ENCODE measurements at places on chromosomes 13 and 19.
A peak's percentile ranks its signal among the peaks of the same experiment; 100 is the strongest.

DNA sequence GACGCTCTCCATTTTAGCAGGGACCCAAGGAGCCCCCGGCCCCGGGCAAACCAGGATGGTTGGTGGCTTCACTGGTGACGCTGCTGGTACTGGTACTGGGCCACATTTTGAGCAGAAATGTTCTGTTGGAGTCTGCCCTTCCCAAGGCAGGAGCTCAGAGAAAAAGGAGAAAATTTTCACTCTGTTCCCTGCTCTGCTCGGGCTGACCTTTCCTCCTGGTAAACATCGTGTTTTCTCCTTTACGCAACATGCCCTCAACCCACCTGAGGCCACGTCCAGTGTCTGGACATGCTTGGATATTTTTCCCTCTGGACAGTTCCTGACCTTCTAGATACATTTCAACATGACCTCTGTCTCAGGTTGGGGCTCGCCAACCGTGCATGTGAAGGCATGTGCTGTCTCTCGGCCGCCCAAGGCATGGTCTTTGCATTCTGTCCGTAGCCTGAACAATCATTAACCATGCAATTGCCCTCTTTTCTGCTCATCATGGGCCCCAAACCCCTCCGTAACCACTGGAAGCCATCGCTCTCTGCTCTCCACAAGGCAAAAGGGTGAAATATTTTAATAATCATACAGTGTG is 115.2 kb upstream of the PEG3 start:
- DNase-seq, result no peak

- DNase-seq, result no peak
Observed at GRCh38 chr13:107447591-107447990, 767.7 kb downstream of the LIG4 start.

DNA sequence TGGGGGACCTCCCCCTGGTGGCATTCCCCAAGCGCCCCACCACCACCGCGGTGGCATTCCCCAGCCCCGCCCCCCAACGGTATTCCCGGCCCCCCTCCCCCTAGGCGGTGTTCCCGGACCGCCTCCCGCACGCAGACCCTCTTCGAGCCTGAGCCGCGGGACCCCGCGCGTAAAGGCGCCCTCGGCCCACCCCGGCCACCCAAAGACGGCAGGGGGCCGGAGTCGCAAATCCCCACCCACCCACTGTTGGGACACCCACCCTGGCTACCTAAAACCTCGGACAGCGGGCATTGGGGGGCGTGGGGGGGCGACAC is 22.4 kb downstream of the OLFM2 start:
- DNase-seq, result no peak

DNA sequence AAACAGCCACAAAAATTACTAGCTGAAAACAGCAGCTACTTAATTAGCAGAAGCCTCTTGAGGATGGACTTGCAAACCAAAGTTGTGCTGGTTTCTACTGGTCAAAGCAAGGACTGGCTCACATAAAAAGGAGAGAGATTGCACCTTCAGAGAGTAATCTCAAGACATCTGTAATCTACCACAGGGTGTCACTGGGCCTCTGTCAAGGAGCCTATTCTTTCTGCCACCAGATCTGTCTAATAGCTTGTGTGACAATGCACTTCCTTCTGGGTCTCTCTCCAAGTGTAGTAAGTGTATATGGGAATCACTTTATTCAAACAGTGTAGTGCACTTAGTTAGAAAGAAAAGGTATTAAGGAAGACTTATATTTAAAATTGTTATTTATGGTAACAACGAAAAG is 24.4 kb upstream of the ZNF561 start:
- no peak for DNase-seq

DNA sequence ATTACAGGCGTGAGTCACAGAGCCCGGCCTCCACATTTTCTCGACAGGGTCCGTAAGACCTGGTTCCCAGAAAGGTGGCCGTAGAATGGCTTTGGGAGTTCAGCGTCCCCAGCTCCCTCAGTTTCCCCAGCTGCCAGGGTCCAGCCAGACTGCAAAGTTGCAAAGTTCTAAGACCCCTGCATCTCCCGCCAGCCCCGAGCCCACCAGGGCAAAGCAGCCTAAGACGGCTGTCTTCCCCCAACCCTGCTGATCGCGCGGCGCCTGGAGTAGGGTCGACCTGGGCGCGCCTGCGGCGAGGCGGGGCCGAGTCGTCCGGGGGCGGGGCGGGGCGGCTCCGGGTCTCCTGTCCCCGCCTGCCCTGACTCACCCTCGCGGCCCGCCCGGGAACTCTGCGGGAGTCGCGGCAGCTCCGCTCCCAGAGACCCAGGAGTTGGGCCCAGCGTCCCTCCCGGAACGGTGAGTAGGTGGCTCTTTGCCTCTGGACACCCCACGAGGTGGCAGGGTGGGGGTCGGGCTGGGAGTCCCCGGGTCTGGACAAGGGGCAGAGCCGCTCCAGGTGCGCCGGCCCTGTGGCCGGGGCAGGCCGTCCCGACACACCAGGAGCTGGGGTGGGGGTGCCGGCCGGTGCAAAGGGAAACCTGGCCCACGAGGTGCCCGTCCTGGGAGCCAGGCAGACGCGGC is at the start of gene LRRC8E:
Gene LRRC8E, plus strand, starts transcription at position 366 of the 681 bp plus-strand sequence. CDS start 7,094 bp downstream, outside the sequence.
- peak; percentile 83 for DNase-seq

DNA sequence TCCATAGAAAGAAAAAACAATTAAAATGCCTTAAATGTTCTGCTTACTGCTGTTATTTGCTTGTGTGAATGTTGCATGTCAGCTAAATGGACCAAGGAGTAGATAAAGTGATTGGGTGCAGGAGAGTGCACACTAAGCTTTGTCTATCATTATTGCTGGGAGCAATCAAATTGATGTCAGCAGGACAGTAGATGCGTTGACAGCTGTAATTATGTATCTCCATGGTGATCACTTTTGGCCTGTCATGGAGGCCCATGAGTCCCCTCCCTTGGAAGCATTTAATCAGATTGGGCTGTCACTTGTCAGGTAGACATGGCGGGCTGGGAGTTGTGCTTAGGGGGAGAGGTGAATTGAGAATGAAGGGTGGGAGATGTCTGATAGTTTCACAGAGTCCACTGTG is 215.3 kb downstream of the PCCA start:
- DNase-seq, result no peak

DNA sequence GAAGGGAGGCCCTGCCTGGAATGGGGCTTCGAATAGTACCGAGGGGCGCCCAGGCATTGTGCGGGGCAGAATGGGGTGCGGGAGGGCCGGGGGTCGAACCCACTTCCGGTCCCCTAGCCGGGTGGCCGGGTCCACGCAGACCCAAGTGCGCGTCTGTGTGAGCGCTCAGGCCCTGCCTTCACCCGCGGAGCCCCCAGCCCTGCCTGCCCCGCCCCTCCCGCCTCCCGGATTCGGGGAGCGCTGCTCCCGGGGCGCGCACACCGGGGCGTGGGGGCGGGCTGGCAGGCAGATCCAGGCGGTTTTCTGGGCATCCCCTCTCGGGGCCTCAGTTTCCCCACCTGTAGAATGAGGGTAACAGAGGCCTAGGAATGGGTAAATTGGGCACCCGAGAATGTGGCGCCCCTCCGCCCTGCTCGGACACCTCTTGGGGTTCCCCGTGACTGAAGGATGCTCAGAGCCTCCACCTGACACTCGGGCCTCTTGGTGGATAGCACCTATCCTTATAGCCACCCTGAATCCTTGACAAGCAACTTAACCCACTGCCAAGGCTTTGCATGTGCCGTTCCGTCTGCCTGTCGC is 682 bp downstream of the PIK3R2 start:
- peak; percentile 19 for DNase-seq

DNA sequence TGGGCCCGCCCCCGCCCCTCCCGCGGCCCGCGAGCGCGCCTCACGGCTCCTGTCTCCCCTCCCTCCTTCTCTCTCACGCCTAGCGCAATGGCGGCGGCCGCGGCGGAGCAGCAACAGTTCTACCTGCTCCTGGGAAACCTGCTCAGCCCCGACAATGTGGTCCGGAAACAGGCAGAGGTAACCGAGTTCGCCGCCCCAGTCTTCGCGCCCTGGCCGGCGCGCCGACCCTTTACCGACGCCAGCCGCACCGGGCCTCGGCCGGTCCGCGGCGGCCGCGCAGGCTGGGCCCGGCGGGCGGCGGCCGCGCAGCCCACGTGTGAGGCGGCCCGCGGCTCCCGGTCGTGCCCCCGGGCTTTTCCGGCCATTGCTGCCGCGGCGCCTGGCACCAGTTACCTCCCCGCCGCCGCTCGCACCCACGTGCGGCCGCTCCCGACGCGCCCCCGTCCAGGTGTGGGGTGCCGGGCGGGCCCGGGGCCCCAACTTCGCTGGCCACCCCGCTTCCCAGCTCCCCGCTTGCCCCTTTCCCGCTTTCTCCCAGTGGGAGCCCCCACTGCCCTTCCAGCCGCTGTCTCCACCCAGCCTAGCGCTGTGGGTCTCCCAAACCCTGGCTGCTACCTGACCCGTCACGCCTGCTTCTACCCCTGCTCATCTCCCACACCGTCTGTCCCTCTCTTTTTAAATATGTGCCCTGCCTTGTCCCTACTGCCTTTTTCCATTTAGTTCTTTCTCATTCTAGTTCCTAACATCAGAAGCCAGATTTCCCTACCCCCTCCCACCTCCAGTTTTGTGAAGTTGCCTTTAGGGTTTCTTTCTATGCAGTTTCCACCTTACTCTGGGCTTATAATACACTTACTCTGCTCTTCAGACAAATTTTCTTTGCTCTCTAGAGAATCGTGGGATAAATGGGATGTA is 23.4 kb downstream of the IPO5 start:
- peak; percentile 29 for DNase-seq

DNA sequence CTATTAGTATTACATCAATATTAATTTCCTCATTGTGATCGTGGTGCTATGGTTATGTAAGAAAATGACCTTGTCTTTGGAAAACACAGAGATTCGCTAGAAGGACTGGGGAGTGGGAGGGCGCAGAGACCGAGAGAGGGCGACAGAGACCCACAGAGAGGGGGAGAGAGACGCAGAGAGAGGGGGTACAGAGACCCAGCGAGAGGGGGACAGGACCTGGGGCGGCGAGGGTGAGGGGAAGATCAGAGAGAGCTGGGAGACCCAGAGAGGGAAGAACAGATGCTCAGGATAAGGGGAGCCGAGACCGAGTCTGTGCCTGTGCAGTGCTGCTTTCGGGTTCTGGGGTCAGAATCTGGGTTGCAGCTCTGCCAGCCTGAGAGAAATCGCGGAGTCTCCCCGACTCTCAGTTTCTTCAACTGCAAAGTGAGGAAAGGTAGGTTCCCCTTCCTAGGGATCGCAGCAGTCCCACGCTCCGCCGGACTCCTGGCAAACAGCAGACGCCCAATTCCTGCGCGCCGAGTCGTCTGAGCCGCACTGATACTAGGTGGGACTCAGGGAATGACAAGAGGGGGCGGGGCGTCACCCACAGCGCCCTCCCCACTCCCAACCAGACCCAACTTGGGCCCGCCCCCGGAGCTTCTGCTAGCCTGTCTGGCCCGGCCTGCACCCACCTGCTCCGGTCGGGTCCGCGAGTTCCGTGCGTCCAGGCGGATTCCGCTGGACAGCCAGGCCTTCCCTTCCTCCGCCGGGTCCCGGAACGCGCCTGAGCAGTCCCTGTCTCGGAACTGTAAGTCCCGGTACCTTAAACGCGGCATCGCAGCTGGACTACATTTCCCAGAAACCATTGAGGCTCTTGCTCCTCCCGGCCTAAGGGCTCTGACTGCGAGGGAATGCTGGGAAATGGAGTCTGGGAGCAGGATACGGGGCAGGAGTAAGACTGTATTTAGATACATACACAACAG is 15.3 kb downstream of the IZUMO2 start:
- peak; percentile 80 for DNase-seq

DNA sequence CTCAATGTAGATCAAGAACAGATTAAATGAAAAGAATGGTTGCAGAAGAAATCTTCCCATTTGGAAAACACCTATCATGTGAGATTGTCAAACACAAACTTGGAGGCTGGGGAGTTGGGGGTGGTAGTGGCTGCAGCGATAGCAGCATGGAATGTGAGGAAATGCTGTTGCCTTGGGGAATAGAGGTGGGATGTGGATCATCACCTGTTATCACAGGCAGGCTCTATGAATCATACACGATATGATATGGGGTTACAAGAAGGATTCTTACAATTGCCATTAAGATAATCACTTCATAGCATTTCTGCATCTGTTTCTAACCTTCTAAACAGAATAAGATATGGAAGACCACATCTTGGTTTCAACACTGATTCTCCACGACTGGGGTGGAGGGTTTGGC is 88.7 kb downstream of the RNASEH2B start:
- DNase-seq, result no peak
